Ecto neural progenitor cell (in vitro differentiated cells): ENCODE measurements at places on chromosomes 1 and 21.

GRCh38 chr1:83746234-83746633 is 252.7 kb downstream of the TTLL7 start:
- no peak for DNase-seq

GRCh38 chr1:203590603-203591002 is 36.0 kb upstream of the ATP2B4 start:
- no peak for DNase-seq

GRCh38 chr1:24020025-24020424 is 39.9 kb upstream of the SRSF10 start:
- no peak for DNase-seq

GRCh38 chr1:8962812-8963530 is 17.3 kb downstream of the CA6 start:
- peak; percentile 69 for DNase-seq

GRCh38 chr1:17441265-17441992 is 2.0 kb upstream of the RCC2 start:
- DNase-seq, result no peak

GRCh38 chr1:924656-925560 is 1.2 kb downstream of the SAMD11 start:
- no peak for DNase-seq

- no peak for DNase-seq
These were observed 4.7 kb downstream of the CELF3 start for GRCh38 chr1:151711951-151712350.

GRCh38 chr1:40438391-40439015 is 11.8 kb upstream of the ZFP69B start:
- no peak for DNase-seq

GRCh38 chr21:37196847-37197246 is 70.3 kb downstream of the VPS26C start:
- DNase-seq, result no peak

- DNase-seq, result no peak
These were observed 63.3 kb upstream of the ATP2B4 start for GRCh38 chr1:203563291-203563690.

- DNase-seq, result peak; percentile 81
These were observed 722 bp downstream of the NPHP4 start for GRCh38 chr1:5991381-5992025.

- DNase-seq, result no peak
These were observed 477.9 kb downstream of the LMO4 start for GRCh38 chr1:87806379-87807094.

GRCh38 chr1:23062271-23062670 is 43.0 kb downstream of the KDM1A start:
- DNase-seq, result no peak

DNA sequence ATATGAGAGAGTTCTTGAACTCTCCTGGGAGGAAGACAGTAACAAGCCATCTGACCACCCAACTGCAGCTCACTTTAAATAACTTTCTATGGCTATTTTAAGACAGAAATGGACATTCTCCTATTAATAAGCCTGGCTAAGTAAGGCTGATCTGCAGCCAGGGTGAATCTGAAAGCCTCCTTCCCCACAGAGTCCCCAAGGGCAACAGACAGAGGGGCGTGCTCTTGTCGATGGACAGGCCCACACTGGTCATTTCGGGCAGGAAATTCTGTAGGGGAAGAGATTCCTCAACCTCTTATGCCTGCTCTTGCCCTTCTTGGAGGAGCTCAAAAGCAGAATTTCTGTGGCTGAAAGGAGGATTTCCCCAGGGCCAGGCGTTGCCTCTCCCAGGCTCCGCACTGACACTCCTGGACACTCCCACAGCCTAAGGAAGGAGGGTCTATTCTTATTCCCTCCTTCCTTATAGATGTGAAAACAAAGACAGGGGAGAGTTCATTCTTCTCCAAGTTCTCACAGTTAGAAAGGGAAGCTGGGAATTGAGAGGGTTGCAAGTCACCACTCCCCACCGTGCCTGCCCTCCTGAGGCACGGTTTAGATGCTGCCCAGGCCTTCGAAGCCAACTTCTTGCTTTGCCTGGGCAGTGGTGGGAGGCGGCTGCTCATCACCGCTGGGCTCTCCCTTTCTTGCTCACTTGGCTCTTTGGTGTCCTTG is 17.9 kb upstream of the KANK4 start:
- peak; percentile 55 for DNase-seq

GRCh38 chr1:194366705-194367104 is 1180.3 kb upstream of the B3GALT2 start:
- DNase-seq, result no peak

- no peak for DNase-seq
These were observed 7.3 kb upstream of the DEDD start for GRCh38 chr1:161139766-161140165.

- DNase-seq, result no peak
These were observed 72.5 kb downstream of the SYDE2 start for GRCh38 chr1:85128316-85128715.

GRCh38 chr1:223486932-223487886 is 94.0 kb downstream of the CCDC185 start:
- no peak for DNase-seq

DNA sequence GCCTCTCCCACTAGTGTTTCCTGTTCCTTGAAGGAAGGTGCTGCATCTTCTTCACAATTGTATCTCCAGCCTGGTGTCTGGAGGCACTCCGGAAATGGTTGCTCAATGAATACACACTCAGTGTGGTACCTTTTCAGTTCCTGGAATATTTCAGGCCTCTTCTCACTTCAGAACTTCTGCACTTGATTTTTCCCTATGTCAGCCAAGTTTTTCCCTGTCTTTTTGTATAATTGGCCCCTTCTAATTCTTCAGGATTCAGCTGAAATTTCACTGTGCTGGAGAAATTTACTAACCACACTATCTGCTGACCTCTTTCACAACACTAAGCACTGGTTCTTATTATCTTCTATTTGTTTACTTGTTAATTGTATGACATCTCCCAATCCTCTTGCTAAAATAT is 61.2 kb upstream of the MAP10 start:
- no peak for DNase-seq

GRCh38 chr21:14533499-14534428 is 12.4 kb downstream of the SAMSN1 start:
- DNase-seq, result no peak

DNA sequence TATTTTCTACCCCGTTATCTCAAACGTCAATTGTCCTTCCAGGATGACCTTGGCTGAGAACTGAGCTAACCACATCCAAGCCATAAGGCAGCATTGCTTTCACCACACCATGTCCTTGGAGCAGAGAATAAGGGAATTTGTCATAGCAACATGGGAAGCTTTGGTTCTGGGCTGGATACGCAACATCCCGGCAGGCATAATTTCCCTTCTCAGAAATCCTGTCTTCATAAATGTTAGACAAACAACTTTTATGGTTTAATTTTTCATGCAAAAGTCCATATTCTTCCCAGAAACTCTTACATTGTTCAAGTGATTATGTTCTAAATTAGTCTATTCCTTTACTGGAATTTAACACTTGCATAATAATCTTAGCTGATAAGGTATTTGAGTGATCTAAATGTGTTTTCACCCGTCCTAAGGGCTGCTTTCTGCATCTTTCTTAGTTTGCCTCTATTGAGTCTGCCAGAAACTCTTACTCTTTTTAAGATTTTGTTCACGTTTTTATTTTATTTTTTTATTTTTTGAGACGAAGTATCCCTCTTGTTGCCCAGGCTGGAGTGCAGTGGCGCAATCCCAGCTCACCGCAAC is 51.8 kb downstream of the KCNJ15 start:
- no peak for DNase-seq

- DNase-seq, result no peak
These were observed 24.0 kb downstream of the NGF start for GRCh38 chr1:115314092-115314491.

- no peak for DNase-seq
These were observed 180.8 kb downstream of the TPR start for GRCh38 chr1:186194107-186194756.

DNA sequence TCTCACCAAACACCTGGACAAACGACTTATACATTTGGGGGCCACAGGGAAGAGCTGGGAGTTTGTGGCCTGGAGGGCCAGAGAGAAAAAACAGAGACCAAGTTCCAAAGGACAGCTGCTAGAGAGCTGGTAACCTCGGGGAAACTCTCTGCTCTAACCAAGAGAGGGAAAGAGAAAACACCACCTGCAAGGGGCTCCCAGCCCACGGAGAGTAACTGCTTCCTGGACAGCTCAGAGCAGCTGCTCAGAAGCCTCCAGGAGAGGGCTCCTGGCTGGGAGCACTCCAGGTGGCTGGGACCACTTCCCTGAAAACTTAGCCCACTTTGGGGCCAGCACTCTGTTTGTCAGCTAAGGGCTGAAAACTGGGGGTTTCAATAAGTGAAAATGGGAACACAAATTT is 154.8 kb upstream of the GRIK3 start:
- no peak for DNase-seq

GRCh38 chr1:197663162-197663953 is 111.9 kb downstream of the DENND1B start:
- DNase-seq, result no peak

DNA sequence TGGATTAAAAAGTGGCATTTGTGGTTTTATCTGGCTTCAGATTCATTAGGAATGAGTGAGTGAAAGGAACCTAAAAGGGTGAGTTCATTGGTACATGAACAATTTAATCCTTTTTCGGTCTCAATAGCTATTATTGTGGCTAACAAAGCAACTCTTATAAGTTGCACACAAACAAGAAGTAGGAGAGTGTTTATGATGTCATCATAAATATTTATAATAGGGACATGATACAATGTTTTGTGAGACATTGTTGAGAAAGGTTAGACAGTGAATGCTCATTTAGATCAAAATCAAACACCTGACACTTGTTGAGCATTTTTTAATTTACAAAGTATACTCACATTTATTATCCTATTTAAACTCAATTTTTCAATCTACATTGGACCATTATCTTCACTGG is 363.4 kb downstream of the PDE4B start:
- DNase-seq, result no peak

DNA sequence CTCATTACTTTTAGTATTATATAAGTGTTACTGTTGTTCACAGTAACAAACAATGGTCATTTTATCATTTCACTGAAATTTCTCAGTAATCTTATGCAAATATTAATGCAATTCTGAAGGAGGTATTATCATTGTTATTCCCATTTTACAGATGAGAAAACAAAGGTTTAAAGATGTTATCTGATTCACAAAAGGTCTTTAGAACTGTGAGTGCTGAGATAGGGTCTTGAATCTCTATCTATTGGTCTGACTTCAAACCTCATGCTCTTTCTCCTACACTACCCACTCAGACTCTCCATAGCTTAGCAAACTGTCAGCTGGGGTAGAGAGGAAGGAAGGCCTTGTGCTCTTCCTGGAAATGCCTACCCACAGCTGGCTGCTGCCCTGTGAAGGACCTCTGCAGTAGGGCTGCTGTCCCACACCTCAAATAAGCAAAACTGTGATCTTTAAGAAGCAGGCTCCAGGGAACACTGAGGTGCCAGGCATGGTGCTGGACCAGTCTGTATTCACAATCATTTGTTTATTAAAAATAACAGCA is 6.2 kb upstream of the OSCP1 start:
- no peak for DNase-seq
